Kidney epithelial cell (primary cell): ENCODE measurements at places on chromosomes 11 and 22.

- DNase-seq: no peak
Measured at GRCh38 chr22:29032584-29032983, 29.0 kb downstream of the C22orf31 start.

- no peak for DNase-seq
Measured at GRCh38 chr22:50064453-50064852, 6.4 kb upstream of the TTLL8 start.

DNA sequence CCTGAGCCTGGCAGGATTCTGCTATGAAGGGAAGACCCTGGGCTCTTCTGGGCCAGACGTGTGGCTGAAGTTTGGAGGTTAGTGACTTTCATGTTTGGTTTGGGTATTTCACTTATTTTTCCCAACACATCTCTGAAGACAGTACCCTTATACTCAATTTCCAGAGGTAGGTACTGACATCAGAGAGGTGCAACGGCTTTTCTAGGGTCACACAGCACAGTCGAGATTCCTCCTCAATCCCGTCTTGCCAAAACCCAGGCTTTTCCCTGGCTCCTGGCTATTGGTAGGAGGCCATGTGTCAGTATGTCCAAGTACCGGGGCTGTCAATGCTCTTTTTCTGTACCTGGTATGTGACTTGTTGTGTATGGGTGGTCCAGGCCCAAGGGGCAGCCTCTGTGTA, 6.1 kb upstream of the PMM1 start:
- no peak for DNase-seq

DNA sequence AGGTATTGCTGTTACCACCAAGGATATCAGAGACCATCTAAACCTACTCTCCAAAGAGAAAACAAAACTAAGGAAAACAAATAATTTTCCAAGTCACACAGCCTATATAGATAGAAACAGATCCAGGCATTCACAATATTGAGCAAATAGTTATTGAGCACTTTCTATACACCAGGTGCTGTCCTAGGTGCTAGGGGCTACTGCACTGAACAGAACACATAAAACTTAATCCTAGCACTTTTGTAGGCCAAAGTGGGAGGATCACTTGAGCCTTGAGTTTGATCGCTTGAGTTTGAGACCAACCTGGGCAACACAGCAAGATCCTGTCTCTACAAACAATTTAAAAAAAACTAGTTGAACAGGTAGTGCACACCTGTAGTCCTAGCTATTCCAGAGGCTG, 44.6 kb downstream of the SERGEF start:
- no peak for DNase-seq

DNA sequence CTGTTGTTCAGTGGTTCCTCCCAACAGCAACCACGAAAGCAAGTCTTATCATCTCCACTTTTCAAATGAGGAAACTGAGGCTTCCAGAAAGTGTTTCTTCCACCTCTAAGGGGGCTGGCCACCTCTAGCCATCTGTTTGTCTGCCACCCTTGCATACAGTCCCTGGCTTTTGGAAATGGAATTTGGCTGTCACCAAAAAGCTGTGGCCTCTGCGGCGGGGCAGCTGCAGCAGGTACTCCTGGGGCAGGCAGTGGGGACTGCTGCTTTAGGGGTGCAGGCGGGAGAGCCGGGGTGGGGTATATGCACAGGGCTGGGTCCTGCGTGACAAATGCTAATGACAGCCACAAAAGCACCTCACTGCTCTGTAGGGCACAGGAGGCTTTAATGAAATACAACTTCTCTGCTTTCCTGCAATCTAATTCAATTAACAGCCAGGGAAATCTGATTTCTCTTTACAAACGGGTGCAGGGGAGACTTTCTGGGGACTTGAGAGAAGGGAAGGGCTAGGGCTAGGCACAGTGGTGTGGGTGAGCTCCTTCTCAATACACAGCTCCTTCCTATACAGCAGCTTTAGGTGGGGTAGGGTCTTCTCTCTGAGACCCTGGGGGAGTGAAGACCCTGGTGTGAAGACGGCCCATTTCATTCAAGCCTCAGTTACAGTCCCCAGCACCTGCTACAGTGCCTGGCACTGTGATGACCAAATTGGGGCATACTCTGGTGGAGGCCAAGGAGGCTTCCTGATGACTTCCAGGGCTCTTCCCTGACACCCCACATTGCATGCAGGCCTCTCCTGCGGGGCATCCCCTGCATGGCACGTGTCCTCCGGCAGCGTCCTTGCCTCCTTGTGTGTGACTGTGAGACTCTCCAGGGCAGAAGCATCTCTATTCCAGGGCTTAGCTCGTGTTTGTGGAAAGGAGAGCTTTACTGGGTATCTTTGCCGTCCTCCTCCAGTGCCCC, 161.6 kb downstream of the CEP164 start:
- no peak for DNase-seq

- no peak for DNase-seq
Measured at GRCh38 chr11:75013051-75013450, 24.3 kb downstream of the NEU3 start.

- DNase-seq: no peak
Measured at GRCh38 chr11:8340296-8340695, 76.6 kb upstream of the LMO1 start.

DNA sequence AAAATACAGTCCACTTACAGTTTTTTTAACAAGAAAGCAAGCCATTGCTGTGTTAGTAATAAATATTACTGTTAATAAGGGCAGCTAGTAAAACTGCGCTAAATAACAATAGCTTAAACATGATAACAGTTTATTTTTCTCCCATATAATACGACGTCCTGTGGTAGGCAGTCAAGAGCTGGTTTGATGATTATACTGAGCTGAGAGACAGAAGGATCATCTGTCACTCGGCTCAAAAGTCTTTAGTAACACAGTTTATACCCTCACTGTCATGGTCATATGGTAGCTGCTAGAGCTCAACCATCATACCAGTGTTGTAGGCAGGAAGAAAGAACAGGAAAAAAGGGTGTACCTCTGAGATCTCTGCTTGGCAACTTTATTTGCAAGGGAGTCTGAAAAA, 29.1 kb upstream of the ANGPTL5 start:
- no peak for DNase-seq

DNA sequence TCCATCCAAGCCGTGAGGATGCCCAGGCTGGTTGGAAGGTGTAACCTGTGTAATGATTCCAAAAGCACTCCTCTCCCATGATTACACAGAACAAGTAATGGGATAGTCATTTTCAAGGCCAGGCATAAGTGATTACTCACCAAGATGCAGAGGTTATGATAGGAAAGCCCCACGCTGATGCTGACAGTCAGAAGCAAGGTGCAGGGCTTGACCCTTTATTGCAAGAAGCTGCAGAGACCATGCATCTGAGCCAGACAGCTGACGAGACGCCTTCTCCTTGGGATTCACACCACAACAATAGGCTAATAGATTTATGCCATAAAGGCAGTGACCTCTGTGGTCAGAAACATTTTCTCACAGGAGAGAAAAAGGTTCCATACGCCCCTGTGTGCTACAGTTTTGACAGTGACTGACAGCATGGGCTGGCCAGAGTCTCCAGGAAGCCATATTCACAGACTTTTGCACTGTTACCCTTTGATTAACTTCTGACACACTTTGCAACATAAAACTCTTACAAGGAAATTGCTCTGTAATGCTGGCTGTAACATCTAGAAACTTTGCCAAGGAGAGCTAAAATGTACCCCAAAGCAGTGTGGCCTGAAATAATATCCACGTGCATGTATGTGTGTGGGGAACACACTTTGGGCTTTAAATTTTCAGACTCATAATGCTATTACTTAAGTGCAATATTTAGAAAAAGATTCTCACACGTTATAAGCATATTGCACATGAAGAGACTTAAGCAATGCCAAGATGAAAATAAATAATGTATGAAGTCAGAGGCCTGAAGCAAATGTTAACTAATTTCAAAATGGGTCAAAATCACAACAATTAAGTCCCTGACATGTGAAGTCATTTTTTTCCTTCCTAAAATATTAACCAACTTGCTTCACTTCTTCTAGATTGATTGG, 1079.0 kb upstream of the TENM4 start:
- DNase-seq: peak; percentile 10

DNA sequence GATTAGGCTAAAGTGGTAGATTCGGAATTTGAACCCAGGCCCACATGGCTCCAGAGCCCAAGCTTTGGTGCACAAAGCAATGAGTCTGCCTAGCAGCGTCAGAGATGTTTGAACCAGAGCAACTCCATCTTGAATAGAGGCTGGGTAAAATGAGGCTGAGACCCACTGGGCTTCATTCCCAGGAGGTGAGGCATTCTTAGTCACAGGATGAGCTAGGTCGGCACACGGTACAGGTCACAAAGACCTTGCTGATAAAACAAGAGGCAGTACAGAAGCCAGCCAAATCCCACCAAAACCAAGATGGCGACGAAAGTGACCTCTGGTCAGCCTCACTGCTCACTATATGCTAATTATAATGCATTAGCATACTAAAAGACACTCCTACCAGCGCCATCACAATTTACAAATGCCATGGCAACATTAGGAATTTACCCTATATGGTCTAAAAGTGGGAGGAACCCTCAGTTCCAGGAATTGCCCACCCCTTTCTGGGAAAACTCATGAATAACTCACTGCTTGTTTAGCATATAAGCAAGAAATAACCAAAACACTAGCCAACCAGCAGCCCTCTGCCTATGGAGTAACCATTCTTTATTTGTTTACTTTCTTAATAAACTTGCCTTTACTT, 40.3 kb upstream of the DAGLA start:
- no peak for DNase-seq

GRCh38 chr11:1559111-1559951, 12.7 kb downstream of the DUSP8 start:
- peak; percentile 71 for DNase-seq

GRCh38 chr11:1729692-1730011, 20.7 kb downstream of the IFITM10 start:
- DNase-seq: no peak

GRCh38 chr11:45097721-45098493, 48.5 kb upstream of the PRDM11 start:
- no peak for DNase-seq

DNA sequence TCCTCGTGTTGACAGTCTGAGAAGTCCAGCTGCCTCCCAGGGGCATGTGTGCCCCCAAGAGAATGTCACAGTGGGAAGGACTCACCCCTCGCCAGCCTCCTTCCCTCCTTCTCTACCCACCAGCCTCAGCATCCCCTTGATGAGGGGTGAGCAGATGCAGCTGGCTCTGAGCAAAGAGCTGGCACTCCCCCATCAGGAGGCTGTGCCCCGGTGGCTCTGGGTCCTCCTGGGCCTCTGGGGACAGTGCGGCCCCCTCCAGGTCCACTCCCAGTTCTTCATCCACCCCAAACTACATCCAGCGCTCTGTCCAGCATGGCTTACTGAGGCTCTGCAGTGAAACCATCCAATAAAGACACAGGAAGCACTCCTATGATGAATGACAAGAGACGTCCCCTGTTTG, 210.4 kb downstream of the BRD1 start:
- DNase-seq: no peak

DNA sequence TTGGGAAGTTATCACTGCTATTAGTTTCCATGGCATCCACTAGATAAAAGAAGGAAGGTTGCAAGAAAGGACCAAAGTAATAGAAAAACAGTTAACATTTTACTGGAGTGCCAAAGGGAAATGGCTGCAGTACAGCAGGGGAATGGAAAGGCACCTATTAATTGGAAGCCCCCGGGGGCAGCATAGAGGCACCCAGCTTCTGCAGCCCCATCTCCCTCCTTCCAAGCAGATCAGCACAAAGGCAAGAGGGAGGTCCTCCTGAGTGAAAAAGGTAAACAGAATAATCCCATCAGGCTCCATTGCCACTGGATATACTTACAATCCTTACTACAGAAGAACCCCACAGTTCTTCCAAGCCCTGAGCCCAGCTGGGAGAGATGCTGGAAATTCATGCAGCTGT, 887.1 kb downstream of the DLG2 start:
- no peak for DNase-seq
